ENCODE measurements at places on chromosomes 3 and 15. TPM values are rescaled to one million over a fixed set of nuclear protein-coding genes. Genes with fewer than 3 reads are reported as not detected.

HESX1 gene
- total RNA-seq: 2.4 TPM

- DNase-seq: no peak
Observed at GRCh38 chr3:107969994-107970819, 120.6 kb downstream of the CD47 start.

DNA sequence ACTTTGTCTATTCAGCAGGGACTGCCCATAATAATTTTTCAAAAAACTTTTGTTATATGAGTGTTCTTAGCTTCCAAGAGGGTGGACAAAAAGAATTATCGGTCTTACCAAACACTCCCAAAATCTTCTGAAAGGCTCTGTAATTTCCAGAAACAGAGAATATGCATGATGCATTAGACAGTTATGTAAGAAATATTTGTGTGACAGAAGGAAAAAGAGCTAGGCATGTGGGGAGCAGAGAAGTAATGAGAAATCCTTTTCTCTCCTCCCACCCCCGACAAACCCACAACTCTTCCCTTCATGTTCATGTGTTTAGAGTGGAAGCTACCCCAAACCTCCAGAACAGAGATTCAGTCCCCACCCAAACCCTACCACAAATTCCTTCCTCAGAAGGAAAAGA is 86.8 kb downstream of the MYO5A start:
- DNase-seq: no peak

DNA sequence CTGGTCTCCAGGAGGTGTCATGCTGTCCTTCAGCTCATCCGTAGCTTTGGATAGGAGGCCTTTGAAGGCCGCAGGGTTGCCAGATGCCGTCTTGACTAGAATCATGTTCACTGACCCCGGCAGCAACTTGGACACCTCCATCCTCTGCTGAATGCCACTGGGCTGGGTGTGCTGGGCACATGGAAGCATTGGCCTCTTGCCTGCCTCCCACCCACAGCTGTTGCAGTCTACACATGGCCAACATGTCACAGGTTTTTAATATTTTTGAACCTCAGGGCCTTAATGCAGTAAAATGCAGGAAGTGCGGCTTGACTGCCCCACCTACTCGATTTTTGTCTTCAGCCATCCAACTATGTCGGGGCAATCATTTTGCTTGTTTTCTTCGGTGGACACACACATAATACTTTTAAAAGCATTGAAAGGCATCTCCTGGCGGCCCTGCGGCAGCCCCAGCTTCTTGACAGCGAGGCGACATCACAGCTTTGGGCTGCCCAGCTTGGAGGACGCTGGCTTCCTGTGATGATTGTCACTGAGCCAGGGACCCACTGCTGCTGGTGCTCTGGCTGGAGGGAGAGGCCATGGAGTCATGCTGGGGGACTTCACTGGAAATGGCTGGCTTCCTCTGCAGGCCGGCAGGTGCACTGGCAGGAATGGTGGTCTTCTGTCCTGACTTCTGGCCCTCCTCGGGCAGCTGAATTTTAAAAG is 31.6 kb upstream of the ACAD9 start:
- DNase-seq: no peak

DNA sequence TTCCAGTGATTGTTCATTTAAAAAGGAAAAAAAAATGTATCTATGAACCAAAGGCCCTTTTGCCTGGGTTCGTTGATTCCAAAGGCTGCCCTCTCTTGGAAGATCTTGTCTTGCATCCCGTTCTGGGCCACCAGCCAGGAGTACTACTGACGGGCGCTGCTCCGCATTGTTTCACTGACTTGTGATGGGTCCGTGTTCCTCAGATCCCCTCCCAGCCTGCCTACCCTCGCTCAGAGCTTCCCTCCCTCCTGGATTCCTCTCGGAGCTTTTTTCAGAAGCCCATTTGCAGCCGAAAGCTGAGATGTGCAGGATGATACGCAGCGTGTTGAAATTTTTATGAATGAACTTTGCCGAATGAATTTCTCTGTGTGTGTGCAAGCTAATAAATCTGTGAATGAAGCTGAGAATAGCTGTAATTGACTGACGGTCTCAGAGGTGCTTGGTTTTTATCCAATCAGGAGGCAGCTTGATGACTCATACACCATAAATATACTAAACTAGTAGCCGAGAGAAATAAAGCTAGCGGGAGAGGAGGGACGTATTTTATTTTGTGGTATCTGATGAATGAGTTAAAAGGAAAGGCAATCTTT is at the start of gene SHC4:
TSS of gene SHC4 (minus strand) at position 396 of the 590 bp plus-strand sequence. CDS start 904 bp downstream, outside the sequence.
- DNase-seq: peak; percentile 38

DNA sequence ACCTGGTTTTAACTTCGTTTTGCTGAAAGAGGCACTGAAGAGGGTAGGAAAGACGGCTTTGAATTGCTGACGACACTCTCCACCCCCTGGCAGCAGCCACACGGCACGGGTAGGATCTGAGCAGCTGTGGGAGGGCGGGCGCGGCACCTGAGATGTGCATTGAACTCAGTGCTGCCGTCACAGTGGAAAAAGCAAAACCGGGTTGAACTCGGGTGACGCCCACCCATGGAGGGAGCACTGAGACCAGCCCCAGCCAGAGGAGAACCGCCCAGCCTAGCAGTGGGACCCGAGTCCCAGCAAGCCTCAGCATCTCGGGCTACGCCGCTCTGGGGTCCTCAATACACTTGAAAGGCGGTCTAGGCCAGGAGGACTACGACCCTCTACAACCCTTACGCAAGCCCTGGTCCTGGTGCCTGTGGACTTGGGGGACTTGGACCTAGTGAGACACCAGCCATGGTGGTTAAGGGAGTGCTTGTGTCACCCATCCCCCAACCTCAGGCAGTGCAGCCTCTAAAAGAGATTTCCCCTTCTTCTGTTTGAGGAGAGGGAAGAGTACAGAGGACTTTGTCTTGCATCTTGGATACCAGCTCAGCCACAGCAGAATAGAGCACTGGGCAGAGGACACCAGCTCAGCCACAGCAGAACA is 50.0 kb upstream of the RPL35A start:
- no peak for DNase-seq

DNA sequence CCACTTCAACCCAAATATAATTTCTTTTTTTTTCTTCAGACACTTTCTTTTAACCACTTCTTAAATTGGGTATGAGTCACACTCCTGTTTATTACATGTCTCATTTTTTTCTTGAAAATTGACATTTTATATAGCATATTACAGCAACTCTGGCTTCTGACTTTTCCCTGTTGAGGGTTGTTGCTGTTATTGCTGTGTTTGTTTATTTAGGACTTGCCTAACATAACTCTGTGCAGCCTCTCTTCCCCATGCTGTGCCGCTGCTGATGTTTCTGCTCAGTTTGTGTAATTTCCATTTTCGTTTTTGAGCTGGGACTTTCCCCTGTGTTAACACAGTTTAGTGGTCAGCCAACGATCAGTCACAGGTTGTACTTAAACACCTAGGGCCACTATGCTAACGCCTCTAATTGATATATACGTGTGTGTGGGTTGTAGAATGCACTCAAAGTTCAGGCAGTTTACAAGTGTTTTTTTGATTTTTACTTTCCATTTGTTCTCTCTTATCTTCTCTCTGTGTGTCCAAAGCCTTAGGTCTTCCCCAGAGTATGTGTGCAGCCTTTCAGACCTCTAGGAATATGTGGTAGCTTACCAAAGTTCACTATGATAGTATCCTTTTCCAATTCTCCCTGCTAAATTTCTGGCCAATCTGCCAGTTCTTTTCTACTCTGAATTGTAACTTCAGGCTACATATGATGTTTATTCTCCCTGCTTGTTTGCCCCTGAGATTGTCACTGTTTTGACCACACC is 337.2 kb downstream of the ZBTB20 start:
- no peak for DNase-seq

GRCh38 chr3:186849374-186849975 is 7.0 kb downstream of the ADIPOQ start:
- DNase-seq: no peak

DNA sequence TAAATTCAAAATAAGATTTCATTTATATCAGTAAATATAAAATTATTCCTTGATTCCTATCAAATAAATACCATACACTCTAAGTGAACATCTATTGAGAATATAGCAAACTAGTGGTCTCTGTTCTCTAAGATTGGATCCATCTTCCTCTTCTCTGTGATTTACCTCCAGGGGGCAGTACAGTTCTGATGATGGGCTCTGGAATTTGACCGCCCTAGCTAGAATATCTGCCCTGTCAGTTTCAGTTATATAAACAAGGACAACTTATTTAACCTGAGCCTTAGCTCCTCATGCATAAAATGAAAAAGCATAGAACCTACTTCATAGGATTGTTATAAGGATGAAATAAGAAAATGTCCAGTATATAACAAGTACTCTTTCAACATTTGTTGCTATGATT is 171.1 kb upstream of the CCDC54 start:
- no peak for DNase-seq

SAMMSON gene
- not detected for total RNA-seq

SLC7A14 gene
- 6.6 TPM for total RNA-seq

DNA sequence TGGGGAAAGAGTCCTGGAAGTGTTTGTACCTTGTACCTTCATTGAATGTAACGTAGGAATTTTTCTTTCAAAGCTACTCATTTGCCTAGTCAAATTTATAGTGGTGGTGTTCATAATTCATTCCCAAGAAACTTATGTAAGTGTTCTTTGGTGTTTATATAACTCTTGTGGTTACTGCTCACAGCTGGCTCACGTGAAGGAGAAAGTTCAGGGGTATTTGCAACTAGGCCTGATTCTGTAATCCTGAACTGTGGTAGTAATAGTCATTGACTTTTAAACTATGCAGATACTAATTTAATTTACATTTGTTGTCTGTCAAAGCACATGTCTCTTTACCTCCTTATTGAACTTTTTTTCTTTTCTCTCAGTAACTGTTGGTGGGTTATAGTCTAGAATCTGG is 50.5 kb upstream of the TEX264 start:
- DNase-seq: no peak

GRCh38 chr3:46892285-46893145 is 15.0 kb downstream of the PTH1R start:
- no peak for DNase-seq
